Non-pigmented ciliary epithelial cell (primary cell): ENCODE measurements at places on chromosomes 1 and 21.

- DNase-seq: no peak
Measured at GRCh38 chr21:35366394-35367080, 317.4 kb upstream of the RUNX1 start.

DNA sequence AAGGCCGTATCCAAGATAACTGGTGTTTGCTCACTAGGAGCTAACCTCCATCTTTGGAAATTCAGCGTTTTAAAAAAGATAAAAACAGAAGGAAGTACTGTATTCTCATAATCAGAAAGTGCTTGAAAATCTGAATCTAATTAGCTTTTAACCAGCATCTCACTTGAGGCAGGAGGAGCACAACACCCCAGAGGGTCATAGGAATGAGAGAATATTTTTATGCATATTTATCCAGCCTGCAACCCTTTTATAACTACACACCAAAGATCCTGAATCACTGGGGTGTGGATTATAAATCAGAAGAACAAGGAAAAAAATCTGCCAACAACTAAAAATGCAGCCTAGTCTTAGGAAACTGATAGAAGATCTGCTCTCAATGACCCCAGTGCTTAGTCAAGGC, 68.0 kb upstream of the PTCH2 start:
- DNase-seq: no peak

- no peak for DNase-seq
Measured at GRCh38 chr1:23599125-23599524, 39.8 kb upstream of the ID3 start.

DNA sequence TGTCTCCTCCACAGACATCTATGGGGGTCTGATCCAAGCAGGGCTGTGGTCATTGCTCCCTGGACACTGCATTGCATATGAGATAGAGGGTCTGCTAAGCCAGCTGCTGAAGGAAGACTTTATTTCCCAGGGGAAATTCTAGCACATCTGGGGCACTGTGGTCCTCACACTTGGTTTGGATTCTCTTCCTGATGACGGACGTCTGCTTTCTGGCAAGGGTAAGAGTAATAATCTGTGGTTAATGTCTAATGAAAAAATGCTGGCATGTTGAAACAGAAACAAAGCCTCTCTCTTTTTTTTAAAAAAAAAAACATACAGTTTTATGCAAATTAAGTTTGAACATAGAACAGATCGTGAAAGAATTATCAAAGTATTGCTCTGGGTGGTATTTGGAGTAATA, 553.9 kb downstream of the DPYD start:
- no peak for DNase-seq

DNA sequence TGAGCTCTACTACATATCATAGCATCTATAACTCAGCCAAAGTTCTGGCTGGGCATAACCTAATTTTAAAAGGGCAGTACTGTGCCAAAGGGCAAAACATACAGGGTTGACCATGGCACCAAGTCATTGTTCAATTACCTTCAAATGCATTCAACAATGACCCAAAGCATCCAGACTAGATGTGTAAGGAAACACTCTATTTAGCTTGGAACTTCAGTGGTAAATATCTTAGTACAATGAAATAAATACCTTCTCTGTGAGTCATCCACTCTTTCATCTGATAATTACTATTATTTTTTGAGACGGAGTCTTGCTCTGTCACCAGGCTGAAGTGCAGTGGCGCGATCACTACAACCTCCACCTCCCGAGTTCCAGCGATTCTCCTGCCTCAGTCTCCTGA, 70.0 kb downstream of the NVL start:
- DNase-seq: no peak

GRCh38 chr1:243962541-243962940, 88.5 kb upstream of the ZBTB18 start:
- DNase-seq: no peak
